Activated CD8-positive, alpha-beta memory T cell treated with anti-CD3 and anti-CD28 coated beads, Interleukin-2, amount 50 U/mL, for 48 hours (primary cell): ENCODE measurements at places on chromosomes 11 and 22.

DNA sequence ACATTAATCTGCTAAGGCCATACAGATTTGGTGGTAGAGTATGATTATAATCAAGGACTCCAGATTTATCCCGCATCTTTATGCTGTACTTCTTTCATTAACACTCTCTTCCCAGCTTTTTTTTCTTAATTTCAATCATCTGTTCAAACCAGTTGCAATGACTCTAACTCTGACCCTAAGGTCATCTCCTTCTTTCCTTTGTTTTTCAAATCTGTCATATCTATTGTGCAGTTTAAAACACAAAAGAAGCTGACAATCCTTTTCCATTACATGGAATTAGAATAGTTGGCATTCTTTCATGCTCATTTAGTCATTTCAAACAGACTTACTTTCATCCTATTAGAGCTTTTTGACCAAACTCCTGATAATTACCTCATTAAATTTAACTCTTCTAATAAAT is 53.6 kb upstream of the GRM5 start:
- no peak for DNase-seq

- DNase-seq, result no peak
These were observed 86.6 kb upstream of the GRIK4 start for GRCh38 chr11:120424970-120425332.

DNA sequence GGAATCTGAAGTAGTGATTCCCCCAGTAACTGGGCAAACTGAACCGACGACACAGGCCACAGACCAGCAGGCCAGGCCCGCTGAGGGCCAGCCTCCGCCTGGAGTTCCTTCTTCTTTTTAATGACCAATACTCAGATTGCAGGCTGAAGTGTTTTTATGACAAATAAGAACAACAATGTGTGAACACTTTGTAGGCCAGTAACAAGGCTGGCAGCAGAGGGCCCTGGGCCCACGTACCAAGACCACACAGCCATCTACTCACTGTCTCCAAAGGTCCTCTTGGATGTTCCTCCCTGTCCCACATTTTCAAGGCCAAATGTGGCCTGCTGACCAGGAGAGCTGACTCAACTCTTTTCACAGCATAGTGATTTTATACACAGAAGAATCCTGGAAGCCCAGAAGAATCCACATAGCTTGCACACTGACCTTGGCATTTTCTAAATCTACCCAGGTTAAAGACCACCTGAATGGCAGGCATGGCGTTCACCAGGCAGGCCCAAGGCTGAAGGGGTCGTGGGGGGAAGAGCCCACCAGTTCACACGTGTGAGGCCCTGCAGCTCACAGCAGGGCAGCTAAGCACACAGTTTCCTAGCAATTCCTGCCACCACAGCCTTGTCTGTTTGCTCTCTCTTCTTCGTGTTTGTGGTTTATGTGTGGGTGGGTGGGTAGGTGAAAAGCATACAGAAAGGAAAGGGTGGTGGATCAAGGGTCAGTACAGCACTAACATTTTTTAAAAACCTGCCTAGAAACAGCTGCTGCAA is 13.3 kb downstream of the SMCO4 start:
- no peak for DNase-seq

GRCh38 chr11:46315783-46316563 is 31.3 kb upstream of the DGKZ start:
- DNase-seq, result no peak

GRCh38 chr22:33728847-33729246 is 191.4 kb downstream of the LARGE1 start:
- no peak for DNase-seq
